ENCODE measurements at places on chromosomes 6 and 20.
A peak's percentile ranks its signal among the peaks of the same experiment; 100 is the strongest.

DNA sequence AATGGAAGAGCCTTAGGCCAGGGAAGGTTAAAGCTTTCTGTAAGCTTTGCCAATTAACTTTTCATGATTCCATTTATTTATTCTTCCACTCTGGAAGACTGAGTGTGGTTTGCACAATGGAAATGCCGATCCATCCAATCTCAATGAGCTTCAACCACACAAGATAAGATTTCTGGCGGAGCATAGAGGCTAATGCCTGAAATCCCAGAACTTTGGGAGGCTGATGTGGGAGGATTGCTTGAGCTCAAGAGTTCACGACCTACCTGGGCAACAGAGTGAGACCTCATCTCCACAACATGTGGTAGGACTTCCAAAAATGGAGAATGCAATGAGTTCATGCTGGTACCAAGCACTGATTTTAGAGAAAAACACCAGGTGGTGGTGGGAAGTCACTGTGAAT, 6.2 kb downstream of the ENPP1 start:
- no peak for DNase-seq

- no peak for DNase-seq
Observed at GRCh38 chr6:159777240-159777904, 12.0 kb downstream of the TCP1 start.

DNA sequence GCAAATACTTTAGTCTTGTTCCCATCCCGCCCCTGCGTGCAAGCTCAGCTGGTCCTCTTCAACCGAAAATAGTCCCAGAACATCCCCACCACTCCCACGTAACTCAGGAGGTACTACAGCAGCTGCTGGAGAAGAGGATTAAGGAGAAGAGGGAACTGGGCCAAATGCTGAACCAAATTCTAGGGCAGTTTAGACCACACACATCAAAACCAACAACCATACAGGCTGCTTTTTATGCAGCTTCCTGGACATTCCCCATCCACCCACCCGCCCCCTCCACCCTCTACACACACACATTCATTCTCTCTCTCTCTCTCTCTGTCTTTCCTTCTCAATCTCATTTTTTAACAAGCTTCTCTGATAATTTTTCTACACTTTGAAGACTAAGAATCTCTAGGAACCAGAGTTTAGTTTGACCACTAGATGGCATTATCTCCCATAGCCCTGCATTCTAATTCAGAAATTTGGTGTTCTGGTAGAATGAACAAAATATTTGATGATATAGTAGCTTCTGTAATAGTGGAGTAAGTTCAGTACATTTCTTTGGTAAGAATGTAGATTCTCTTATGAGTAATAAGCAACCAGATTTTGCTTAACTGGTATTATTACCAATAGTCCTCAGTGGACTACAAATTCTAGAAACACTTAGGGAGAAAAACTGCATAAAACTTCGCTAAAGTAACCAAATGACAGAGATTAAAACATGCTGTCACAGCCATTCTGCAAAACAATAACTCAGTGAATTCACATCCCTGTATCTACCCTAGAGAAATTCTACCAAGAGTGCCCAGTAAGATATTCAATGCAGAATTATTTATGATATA, 52.1 kb upstream of the BEND6 start:
- DNase-seq: no peak

GRCh38 chr6:113971741-113972140, 793 bp upstream of the HDAC2 start:
- no peak for DNase-seq

DNA sequence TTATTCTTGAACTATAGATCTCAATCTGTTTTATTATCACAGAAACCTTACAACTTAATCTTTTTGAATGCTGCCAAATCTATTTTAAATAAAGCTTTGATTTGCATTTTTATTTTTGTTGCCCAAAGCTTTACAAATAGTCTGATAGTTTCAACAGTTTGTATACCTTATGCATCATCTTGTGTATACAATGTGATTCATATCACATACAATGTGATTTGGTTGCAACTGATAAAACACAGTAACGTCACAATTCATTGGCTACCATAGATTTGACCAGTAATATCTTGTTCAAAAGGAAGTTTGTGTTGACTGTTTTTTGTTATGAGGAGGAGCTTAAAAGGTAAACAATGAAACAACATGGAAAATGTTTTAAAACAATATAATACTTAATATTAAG, 110.9 kb downstream of the EYA4 start:
- DNase-seq: no peak

- no peak for DNase-seq
Observed at GRCh38 chr20:37259031-37259430, 2.6 kb downstream of the GHRH start.

GRCh38 chr6:129236001-129236517, 353.1 kb downstream of the LAMA2 start:
- no peak for DNase-seq

DNA sequence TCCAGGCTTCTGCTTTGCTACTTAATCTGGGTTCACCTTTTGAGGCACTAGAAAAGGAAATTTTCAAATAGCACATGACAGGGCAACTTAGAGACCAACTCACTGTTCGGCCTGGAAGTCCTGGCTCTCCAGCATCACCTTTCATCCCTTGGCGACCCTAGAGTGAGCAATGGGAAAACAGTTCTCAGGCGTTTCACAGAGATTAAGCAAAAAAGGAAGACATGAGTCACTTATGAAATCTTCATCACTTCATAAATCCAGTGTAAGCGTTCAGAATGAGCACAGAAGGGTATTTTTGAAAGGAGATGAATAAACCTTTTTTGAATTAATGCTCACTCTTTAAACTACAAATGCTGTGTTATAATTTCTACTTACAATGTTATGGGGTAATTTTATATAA, 104.0 kb downstream of the COL12A1 start:
- peak; percentile 63 for DNase-seq

DNA sequence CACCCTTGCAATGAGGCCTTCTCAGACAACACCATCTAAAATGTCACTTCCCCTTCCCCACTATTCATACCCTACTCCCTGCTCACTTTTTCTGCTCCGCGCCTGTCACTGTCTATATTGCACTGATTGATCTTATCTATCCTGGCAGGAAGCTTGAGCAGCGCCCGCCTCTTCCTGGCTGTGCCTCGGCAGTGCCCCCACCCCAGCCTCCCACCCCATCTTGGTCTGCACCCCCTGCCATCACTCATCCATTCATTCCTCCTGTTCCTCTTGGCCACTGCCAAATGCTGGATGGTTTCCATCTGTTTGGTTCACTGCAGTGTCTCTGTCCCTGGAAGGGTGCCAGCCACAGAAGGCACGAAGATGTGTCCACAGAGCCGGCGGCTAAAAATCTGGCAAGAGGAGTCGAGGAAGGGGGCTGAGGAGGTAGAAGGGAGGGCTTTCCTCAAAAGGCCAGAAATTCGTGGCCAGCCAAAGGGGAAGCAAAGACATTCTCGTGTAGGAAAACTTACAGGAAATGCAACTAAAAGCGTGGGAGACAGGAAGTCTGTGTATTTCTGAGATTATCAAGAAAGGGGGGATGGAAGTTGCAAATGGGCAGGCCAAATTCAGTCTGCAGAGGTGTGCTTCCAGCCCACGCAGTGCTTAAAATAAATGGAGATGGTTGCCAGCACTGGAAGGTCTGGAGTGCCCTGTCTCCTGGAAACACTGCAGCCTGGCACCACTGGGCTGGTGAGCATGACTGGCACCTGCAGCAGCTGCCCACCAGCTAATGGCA, 27.6 kb downstream of the SYNJ2 start:
- DNase-seq: no peak

- DNase-seq: no peak
Observed at GRCh38 chr20:8399947-8400346, 267.9 kb downstream of the PLCB1 start.

DNA sequence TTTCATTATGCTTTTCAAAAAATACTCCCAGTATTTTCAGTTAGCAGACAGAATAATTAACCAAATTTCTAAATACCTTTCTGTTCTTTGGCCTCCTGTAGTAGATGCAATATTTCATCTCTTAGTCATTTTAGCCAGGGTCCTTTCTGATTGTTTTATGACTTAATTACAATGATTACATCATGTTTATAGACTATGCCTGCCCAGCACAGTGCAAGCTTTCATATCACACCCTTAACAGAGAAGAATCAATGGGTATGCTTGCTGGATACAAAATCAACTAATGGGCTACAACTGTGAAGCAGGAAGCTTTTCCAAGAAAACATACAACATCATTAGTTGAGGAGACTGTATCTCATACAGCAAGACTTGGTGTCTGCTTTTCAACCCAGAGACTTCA, 119.8 kb upstream of the NRSN1 start:
- no peak for DNase-seq

- DNase-seq: no peak
Observed at GRCh38 chr20:44963325-44964215, 2.7 kb upstream of the STK4 start.

GRCh38 chr6:63897459-63897858, 261.9 kb downstream of the PHF3 start:
- DNase-seq: no peak

DNA sequence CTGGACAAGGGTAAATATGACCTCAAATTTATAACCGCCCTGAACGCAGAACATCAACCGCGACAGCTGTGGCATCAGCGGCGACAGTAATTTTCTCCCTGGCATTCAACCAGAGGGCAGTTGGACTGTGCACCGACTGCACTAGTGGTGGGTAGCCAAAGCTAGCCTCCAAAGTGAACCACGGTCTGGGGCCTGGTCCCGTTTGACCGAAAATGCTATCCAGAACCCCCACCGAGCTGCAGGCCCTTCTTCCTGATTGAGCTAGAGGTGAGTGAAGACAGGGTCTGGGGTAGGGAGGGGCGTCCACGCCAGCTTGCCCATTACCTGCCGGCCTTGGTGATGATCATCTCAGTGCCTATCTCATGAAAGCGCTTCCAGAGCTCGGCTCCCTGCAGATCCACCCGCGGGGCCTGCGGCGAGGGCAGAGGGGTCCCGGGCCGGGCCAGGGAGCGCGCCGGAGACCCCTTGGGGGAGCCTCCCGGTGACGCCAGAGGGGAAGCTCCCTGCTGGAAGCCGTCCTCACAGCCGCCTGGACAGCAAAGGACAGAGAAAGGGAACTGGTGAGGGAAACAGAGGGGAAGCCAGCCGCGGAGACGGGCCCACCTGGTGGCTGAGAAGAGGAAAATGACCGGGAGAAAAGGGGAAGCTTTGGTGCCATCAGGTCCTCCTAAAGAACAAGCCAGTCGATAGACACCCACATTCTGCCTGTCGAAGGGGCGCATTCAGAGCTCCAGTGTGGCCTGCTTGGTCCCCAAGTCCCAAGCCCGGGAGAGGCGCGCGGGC, 2.0 kb downstream of the TBX18 start:
- no peak for DNase-seq

GRCh38 chr6:132190815-132191175, 210.5 kb downstream of the MOXD1 start:
- DNase-seq: peak; percentile 55

- DNase-seq: no peak
Observed at GRCh38 chr6:163525926-163526325, 111.4 kb downstream of the QKI start.

GRCh38 chr6:116192786-116193185, 61.1 kb downstream of the TSPYL4 start:
- DNase-seq: no peak

DNA sequence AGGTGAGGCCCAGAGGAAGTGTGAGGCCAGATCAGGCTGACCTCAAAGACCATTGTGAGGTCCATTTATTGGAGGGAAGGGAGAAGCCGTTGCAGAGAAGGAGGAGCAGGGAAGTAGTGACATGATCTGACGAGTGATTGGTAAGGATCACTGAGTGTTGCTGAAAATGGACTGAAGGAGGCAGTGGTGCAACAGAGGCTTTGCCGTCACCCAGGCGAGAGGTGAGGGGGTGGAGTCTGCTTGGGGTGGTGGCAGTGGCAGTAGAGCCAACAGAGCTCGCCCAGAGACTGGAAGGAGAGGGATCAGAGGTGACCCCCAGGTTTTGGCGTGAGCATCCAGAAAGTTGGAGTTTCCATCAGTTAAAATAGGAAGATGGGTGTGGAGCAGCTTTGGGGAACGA, 67.9 kb upstream of the CLDN20 start:
- DNase-seq: no peak

All from AG09309 (cell line).